Activated CD8-positive, alpha-beta memory T cell treated with anti-CD3 and anti-CD28 coated beads, Interleukin-2, amount 50 U/mL, for 4 hours (primary cell): ENCODE measurements at places on chromosomes 7 and 10.

DNA sequence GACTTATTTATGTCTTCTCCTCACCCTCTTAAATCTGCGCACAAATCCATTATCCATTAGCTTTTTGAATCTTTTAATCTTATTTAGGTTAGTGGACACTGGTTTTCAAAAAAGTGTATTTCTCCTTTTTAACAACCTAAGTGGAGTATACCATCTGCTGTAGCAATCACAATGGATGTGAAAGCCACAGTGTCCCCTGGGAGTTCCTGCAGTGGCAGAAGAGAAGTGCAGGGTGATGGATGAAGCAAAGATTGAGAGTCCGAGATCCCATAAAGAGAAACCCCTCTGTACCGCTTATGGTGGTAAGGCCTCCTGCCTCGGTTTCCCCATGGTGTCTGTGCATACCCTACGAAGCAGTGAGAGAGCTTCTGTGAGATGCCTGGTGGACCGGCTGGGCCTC lies 236.4 kb downstream of the COBL start:
- no peak for DNase-seq

DNA sequence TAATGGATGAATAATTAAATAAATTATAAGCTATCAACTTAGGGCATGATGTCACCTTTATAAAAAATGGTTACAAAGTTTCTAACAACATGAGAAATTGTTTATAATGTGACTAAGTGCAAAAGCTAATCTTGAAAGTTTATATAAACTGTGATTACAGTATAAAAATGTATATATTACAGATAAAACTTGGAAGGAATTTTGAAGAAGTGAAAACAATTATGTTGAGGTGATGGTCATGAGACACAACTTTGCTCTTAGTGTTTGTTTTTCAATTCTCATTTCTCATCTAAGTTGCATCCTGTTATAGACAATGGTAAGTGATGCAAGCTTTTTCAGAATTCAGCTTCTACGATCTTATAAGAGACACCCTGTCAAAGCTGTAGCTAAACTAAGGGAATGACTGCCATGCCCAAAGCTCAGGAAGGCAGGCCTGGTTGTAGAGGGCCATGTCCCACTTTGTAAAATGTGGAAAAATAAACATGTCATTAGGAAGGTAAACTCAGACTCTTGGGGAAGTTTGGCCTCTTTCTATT lies 23.9 kb downstream of the MACC1 start:
- DNase-seq: no peak

DNA sequence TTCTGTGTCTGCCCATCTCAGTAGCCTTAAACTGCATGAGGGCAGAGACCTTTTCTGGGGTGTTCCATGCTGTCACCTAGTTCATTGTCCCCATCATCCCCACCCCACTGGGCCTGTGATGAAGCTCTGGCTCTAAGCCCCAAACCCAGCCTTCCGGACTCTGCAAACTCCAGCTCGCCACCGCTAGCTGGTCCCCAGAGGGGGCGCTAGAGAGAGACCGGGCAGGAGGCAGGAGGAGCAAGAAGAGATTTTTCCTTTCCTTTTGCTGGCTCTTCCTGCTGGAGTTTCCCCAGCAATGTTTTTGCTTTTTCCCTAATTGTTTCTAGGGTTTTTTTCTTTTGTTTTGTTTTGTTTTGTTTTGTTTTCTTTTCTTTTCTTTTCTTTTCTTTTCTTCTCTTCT lies 234.4 kb downstream of the TEX36 start:
- DNase-seq: no peak

GRCh38 chr7:55052081-55052480 lies 33.3 kb downstream of the EGFR start:
- no peak for DNase-seq

GRCh38 chr10:13787015-13787421 lies 200.3 kb downstream of the PRPF18 start:
- DNase-seq: peak; percentile 61

DNA sequence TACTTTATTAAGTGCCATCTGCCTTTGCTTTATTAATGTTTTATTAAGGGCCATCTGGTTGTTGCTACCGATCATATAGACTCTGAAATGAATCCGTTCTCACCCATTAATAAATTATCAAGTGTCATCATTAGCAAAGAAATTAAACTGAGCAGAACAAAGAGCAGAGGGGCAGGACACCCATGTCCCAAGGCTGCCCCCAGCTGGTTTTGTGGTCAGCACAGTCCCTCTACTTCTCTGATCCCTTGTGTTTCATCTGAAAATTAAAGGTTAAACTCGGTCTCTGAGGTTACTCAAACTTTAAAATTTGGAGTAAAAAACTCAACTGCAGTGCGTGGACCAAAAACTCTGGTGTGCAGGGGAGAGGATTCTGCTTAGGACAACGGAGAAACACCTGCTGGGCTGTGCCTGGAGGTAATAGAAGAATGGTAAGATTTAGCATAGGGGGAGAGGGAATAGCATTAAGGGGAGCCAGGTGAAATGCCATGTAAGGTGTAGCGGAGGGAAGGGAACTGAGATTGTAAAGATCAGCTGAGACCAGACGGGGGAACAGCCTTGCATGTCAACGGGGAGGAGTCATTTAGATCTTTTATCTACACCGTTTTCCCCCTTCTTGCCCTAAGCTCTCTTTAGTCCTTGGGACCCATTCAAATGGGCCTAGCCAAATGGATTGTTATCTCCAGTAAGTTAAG lies 10.8 kb upstream of the GSDME start:
- DNase-seq: no peak

DNA sequence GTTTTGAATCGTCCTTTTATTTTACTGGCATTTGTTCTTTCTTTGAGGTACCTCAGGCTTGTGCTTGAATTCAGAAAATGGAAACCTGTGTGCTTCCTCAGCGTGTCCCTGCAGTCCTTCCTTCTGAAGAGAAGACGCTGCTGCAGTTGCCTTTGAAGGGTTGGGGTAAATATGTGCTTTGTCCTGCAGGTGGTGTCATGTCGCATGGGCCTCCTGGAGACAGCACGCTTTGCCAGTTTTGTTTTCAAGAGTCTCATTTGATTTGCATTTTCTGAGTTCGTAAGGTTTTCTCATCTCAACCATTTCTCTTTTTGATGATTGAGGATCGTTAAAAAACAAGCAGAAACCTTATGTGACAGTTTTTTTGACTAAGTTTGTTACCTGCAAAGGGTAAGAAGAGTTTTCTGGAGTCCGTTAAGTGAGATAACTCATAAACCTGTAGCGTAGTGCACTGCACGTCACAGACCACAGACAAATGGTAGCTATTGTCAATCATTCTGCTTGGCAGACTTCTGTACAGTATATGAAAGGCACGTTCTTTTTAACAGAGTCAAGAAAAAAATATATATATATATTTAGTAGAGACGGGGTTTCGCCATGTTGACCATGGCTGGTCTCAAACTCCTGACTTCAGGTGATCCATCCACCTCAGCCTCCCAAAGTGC lies 57.0 kb downstream of the CDC123 start:
- no peak for DNase-seq

DNA sequence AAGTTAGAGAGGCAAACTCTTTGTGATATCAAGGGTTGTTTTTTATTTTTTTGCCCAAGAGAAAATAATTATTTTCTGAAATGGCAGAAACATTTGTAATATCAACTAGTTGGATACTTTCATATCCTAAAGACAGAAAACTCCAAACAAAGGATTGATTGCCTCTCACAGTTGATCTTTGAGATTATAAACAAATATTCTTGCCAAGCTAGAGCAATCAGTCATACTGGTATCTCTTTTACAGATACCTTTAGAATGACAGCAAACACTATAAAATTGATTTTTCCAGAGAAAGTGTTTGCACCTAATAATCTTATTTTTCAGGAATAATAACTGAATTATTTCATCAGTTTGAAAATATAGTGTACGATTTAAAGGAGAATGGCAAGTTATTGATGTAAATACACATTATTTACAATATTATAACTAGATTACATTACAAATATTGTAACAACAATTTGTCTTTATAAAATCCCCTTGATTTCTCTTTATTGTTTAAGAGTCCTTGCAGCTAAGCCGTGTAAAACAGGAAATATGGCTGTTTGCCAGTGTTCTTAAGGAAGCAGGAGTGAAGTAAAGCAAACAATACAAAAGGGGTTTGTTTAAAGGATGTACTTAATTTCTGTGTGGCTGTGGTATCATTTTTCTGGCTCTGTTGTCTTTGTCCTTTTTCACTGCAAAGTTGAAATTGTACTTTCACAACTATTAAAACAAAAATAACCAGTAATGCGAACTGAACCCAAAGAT lies 58.4 kb downstream of the MAPK8 start:
- no peak for DNase-seq

DNA sequence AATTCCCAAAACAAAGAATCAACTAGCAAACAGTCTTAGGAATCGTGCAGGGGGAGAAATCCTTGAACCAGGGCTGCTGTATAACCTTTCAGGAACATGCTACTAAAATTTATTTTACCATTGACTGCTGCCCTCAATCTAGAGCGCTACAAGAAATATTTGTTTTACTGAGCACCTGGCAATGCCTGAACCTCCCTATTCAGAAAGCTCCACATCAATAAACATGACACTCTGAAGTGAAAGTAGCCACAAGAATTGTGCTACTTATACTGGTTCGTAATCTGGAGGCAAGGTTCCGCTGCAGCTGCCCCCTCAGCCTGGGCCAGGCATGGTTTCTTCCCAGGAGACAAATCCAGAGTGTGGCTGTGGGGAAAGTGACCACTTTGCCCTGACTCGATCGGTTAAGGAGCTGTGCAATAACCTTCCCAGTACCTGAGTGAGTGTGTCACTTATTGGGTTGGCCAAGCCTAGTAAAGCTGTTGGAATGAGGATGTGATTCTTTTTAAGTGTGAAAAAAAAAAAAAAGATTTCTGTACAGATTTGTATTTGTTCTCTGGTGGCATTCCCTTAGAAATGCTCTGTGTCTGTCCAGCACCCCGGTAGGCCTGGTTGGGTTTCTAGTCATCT lies 7.7 kb downstream of the VWA2 start:
- no peak for DNase-seq

DNA sequence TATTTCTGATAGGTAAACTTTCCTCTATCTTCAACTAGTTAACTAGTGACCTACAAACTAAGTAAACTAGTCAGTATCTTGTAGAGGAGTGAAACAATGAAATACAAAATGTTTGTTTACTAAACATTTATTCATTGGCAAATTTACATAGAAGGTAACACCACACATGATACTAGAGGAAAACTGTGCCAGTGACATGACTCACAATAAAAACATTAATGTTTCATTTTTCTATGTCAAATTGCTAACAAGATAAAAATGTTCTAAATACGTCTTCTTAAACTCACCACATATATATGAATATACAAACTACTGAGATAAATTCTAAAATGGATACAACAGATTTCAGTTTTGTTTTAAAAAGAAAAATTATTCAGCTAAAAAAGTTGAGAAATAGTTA lies 471.3 kb downstream of the PARD3 start:
- DNase-seq: no peak

- DNase-seq: no peak
Measured at GRCh38 chr7:14739168-14739840, 163.2 kb downstream of the DGKB start.

GRCh38 chr10:50439806-50440205 lies 183.9 kb downstream of the SGMS1 start:
- no peak for DNase-seq

DNA sequence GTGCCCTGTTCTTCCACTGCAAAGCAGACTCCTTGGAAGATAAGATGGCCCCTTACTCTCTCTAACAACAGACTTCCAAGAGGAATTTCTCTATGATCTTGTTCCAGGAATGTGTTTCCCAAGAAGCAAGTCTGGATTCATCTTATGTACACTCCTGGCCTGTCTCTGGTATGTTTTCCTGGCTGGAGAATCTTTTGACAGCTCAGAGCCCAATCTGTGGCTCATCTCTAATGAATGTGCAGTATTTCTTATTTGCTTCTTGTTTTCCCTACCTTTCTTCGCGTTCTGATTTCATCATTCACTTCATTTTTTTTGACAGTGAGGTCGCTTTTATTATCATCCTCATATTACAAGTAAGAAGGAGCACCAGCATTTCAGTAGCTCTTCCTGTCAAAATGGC lies 53.0 kb upstream of the PITRM1 start:
- DNase-seq: no peak

- DNase-seq: no peak
Measured at GRCh38 chr7:75889826-75890225, 11.0 kb downstream of the RHBDD2 start.

DNA sequence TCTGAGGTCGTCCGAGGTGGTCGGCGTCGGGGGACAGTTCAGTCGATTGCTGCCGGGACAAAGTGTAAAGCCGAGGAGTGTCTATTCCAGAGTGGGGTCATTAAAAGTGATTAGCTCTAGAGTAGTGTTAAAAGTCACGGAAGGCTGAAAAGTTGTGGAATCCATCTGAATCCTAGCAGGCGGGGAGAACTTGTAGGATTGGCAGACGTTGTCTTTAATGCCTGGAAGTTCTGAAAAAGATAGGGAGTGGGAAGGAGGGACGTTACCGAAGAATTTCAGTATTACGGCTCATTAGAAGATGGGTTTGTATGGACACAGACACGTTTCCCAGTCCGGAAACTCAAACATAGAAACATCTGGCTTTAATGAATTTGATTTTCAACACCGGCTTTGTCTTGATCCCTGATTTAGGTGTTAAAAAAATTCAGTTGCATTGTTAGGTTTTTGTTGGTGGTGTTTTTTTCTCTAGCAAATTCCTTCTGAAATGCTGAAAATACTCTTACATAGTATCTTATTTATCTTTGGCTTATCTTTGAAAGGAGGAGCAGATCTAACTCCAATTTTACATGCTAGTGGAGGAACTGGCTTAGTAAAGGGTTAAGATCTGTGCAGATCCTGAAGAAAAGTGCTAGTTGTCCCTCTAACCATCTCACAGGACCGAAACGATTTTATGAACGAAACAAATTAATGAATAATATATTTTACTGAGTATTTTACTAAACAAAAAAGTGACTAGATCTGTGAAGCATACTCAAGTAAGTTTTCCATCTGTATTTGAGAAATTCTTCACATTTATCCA lies 900 bp downstream of the MKLN1 start:
- DNase-seq: no peak

GRCh38 chr10:103800789-103801540 lies 54.4 kb downstream of the SH3PXD2A start:
- DNase-seq: peak; percentile 21

DNA sequence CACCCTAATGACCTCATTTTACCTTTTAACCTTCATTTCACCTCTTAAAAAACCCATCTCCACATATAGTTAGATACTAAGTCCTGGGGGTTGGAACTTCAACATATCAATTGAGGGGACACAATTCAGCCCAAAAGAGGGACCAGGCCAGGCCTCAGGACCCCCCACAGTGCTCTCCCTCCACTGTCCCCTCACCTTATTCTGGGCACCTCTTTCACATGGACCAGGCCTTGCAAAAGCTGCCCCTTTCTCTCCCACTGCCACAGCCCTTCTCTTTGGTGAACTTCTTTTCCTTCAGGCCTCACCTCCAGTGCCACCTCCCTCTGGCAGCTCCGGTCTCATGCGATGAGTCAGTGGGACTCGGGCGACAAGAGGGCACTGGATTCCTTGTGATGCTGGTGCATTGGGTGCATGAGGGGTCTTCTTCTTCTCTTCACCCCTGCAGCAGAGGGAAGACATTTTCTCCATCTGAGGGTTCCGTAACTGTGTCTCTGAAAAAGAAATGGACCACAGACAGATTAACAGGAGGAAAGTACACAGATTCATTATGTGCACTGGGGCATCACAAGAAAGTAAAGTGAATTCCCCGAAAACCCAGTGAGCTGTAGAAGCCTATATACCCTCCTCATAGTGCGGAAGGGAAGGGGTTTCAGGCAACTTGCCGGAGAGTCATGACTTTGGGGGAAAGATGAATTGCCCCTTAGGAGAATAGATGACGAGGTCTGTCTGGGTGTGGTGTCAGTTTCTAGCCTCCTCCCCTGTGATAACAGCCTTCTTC lies 288.7 kb upstream of the IGFBP3 start:
- DNase-seq: no peak

- DNase-seq: no peak
Measured at GRCh38 chr10:3107426-3107961, 40.1 kb downstream of the PFKP start.
